Fibroblast of pulmonary artery (primary cell): ENCODE measurements at places on chromosomes 5 and 9.

DNA sequence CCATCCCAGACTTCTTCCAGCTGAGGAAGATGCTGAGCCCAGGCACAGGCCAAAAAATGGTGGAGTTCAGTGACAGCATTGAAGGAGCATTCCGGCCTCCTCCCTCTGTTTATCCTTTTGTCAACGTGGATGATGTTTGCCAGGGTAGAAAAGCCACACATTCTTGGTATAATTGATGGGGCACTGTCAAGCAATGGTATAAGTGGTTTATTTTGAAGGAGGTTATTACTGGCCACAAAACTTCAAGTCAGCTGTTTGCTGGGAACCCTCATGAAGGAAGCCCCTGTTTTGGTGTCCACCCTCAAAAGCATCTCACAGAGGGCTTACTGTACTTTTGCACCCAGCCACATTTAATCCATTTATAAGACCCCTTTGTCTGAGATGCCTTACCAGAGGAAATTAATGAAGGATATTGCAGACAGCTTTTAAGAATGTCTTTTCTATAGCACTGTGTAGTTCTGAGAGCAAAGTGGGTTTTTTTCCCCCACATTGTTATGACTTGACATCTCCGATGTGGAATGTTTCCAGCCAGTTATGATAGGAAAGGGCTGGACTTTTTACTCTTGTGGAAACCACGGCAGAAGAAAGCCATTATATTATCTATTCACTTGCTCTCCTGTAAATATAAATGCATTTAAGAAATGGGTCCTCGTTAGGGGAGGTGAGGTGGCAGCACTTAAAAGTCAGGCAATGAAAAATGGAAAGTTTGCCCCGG lies 95.5 kb upstream of the SPATA31D4 start:
- no peak for DNase-seq

DNA sequence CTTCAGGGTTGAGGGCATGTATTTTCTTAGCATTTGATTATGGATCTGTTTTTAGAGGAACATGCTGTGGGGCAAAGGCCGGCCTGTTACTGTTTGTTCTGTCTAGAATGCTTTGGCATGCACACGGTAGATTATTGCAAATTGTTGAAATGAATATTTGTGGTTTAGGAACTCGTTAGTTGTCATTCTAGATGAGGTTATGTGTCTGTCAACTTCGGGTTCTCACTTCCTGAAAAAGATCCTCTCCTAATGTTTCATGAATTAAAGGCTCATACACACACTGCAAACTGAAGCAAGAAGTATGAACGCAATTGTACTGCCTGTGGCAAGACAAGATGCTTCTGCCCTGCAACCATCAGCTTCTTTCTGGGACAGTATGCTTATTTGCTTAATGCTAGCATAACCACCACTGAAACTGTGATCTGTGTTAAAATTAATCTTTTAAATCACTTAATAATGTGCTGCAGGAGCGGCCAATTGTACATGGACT lies 99.6 kb downstream of the BASP1 start:
- DNase-seq, result no peak

GRCh38 chr5:130350131-130350530 lies 445.9 kb downstream of the CHSY3 start:
- DNase-seq, result no peak

DNA sequence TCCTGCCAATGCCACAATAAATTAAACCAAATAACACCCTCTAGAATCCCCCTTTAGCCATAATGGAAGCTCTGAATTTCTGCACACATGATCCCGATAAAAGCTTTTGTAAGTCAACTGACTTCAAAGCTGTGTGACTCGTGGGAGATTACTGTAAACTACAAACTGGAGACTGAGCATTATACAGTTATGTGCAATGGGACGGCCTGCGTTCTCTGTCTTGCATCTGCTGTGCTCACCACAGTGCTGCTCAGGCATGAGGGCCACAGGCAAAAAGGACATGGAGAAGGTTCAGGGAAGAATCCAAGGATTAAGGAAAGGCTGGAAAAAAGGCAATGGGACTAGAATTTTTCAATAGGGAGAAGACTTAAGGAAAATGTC lies 184.2 kb downstream of the FANCC start:
- no peak for DNase-seq

- DNase-seq, result peak; percentile 56
Measured at GRCh38 chr9:135797507-135798262, 95.7 kb downstream of the KCNT1 start.

DNA sequence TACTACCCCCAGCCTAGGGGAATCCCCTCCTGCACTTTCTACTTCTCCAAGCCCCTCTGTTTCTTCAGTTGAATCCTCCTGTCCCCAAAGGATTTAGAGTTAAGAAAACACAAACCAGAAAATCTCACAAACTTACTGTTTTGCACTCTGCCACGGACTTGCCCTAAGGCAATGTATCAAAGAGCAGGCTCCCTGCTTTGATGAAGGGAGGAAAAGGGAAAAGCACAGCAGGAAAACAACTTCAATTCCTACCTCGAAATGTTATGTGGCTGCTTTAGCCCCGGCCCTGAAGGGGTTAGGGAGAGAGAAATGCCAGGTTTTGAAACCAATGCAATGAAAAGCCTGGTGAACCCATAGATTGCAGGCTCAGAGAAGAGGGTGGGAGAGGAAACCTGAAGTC lies 254.7 kb downstream of the MAN2A1 start:
- no peak for DNase-seq

DNA sequence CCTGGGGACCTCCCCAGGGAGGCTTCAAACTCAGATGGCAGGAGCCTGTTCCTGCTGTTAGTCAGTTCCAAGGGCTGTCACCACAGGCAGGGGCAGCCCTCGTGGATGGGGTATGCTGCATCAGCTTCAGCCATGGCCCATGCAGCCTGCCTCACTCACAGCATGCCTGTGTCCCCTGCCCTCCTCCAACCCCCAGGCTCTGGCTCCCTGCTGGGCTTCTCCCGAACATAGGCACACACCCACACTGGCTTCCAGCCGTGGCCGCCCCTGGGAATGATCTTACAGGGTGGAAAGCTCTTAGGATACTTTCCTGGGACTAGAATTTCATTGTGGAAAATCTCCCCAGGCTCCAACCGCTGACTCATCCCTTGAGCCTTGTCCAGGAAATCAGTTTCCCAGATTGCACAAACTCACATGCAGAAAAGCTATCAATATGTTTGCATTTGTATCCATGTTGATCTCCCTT lies 163.8 kb downstream of the SEC61B start:
- peak; percentile 7 for DNase-seq

DNA sequence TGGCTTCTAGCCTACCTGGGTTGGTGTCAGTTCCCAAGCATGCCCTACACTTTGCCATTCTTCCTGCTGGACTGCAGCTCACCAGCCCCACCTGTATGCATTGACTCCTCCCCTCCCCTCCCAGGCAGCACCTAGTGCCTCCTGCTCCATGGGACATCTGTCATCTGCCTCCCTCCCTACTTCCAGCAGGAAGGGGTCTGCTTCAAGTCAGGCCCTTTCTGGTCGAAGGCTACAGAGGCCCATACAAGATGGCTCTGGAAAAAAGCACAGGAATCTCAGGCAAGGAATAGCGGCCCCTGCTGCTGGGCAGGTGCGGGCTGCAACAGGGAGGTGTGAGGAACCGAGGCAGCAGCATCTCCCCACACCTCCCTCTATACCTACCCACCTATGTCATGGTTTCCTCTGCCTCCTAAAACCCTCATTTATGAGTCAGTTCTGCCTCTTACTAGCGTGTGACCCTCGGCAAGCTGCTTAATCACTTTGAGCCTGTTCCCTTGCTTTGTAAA lies 19.7 kb downstream of the WWC1 start:
- no peak for DNase-seq

DNA sequence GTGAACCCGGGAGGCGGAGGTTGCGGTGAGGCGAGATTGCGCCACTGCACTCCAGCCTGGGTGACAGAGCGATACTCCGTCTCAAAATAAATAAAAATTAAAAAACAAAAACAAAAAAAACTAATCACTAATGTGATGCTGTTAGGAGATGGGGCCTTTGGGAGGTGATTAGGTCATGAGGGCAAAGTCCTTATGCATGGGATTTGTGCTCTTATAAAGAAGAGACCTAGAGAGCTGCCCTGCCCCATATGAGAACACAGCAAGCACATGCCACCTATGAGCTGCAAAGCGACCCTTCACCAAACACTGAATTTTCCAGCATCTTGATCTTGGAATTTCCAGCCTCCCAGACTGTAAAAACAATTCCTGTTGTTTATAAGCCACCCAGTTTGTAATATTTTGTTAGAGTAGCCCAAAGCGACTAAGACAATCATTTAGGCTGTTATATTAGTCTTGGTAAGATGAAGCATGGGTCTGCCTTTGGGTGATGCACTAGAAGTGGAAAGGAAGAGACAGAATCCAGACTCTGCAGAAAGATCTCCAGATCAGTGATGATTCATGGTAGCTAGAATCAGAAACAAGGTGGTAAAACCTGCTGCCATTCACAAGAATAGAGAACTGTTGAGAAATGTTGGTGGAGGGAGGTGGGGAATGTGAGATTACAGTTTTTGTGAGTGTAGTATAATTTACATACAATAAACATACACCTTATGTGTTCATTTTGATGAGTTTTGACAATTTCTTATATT lies 26.2 kb downstream of the GPR21 start:
- no peak for DNase-seq

- DNase-seq, result no peak
Measured at GRCh38 chr5:76331126-76331525, 72.0 kb upstream of the IQGAP2 start.

GRCh38 chr5:74631081-74631953 lies 9.2 kb downstream of the ENC1 start:
- DNase-seq, result peak; percentile 82

DNA sequence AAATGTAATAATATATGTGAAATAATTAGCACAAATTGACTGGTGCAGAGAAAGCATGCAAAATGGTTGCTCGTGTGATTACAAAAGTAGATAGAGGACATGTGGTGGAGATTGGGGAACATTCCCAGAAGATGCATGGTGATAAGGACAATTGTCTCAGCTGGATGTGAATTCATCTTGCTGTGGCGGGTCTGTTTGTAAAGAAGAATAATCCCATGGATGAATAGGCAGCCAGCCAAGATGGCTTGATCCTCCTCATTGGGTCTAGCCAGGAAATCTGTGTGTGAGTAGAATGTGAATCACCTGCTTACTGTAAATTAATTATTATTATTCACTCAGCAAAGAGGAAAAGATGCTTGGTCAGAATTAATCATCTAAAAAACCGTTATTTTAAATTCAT lies 12.6 kb upstream of the DPYSL3 start:
- peak; percentile 33 for DNase-seq

DNA sequence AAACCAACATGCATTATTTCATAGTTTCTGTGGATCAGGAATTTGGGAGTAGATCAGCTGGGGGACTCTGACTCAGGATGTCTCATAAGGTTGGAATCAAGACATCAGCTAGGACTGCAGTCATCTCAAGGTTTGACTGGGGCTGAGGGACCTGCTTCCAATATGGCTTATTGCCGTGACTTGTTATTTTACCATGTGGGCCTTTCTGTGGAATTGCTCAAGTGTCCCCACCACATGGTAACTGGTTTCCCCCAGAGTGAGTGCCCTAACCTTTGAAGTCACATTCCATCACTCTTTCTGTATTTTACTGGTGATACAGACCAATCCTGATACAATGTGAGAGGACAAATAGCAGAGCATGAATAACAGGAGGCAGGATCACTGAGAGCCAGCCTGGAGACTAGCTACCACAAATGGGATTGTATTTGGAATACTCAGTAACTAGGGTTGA lies 70.2 kb upstream of the ELL2 start:
- DNase-seq, result peak; percentile 34

DNA sequence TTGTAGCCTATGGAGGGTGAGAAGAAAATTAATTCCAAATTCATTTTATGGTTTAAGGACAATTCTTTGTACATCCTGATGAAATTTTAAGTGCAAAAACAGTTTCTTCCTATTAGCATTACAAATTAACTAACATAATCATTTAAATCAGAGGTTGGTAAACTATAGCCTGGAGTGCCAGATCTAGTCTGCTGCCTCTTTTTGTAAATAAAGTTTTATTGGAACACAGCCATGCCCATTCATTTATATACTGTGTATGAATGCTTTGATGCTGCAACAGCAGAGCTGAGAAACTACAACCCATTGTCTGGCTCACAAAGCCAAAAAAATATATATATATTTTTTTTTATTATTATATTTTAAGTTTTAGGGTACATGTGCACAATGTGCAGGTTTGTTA lies 80.2 kb downstream of the FNIP1 start:
- DNase-seq, result no peak

- peak; percentile 46 for DNase-seq
Measured at GRCh38 chr9:13717322-13718054, 438.0 kb upstream of the MPDZ start.

DNA sequence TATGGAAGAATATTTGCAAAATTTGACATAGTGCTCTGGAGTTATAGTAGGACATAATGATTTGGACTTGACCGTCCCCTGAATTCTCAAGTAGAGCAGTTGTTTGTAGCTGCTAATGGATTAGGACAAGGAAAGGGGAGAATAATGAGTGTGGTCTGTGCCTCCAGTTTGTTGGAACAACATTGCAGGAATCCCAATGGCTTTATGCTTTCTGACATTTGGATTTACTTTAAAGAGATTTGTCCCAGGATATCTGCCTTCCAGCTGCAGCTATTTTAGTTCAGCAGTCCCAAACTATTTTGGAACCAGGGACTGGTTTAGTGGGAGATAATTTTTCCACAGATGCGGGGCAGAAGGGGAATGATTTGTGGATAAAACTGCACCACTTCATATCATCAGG lies 648.2 kb downstream of the SLCO4C1 start:
- DNase-seq, result no peak

DNA sequence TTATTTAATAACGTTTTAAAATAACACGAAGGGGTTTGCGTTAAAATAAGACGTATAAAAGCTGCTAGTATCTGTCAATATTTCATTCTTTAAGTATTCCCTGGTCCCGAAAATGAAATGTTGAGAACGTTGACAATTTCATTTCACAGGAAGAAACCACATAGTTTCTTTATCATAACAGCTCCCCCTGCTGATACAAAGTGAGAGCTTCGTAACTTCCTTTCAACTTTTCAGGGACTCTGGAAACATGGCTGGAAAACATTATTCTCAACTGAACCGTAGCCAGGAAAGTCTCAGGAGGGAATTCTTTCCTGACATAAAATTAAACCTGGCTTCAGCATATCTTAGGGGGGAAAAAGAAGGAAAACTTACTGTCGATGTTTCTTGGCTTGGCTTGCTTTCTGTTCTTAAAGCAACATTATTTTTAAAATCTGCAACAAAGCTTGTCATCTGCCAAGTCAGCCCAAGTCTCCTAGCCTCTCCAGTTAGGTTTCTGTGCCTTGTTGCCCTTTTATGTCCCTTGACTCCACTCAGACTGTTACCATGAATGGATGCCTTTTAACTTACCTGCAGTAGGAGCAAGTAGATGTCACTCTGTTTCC lies 122.9 kb upstream of the DAB2 start:
- DNase-seq, result peak; percentile 87
